ENCODE measurements at places on chromosomes 5 and 9.

DNA sequence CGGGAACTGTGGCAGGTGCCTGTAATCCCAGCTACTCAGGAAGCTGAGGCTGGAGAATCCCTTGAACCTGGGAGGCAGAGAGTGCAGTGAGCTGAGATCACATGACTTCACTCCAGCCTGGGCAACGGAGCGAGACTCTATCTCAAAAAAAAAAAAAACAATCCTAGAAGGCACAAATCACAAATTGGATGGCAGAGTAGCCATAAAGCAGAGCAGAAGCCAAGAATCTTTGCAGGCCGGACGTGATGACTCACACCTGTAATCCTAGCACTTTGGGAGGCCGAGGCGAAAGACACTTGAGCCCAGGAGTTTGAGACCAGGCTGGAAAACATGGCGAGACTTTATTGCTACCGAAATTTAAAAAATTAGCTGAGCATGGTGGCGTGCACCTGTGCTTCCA lies 9.2 kb upstream of the FUBP3 start:
- DNase-seq = no peak

GRCh38 chr5:174324680-174325079 lies 279.2 kb downstream of the NSG2 start:
- DNase-seq = no peak

DNA sequence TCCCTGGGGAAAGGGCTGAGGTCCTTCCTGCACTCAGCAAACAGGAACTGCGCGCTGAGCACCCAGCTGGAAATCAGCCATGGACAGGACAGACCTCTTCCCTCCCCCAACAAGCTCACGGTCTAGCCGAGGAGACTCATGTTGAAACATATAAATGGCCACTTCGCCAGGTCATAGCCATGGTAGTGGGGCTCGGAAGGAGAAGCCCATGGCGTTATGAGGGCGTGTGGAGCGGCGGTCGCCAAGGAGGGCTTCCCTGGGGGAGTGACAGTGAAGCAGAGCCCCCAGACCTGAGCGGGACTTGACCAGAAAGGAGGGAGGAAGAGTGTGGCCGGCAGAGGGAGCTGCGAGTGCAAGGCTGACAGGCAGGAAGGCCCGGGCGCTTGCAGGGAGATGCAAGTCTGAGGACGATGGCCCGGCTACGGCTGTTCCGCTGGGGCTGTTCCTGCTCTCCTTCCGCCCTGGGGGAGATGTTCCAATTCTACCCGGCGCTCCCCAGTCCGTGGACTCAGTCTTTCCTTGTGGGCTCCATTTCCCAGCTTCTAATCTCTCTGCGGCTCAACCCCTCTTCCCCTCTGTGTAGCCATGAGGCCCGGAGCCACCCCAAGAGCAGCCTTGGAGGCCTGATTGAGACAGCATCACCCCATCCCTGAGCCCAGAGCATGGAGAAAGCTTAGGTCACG lies 43.9 kb upstream of the PRRC2B start:
- peak; percentile 34 for DNase-seq

- no peak for DNase-seq
Measured at GRCh38 chr9:125682340-125682739, 24.7 kb downstream of the MAPKAP1 start.

GRCh38 chr9:20463823-20464222 lies 158.5 kb downstream of the MLLT3 start:
- DNase-seq = no peak

DNA sequence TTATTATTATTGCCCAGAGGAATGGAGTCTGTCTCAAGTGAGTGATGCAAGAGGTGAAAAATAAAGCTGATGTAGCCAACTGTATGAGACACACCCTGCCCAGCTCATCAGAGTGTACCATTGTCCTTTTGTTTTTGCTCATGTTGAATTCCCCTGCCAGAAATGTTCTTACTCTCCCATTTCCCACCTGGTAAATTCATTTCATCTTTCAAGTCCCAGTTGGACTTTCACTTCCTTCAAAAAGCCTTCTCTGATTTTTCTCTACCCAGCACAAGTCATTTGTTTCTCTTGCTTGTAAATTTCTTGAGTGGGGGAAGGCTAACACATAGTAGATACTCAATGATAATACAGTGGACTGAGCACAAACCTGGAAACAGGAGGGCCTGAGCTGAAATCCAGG lies 394.5 kb upstream of the ZNF462 start:
- no peak for DNase-seq

- DNase-seq = no peak
Measured at GRCh38 chr9:29830821-29831220, 2257.5 kb upstream of the C9orf72 start.

DNA sequence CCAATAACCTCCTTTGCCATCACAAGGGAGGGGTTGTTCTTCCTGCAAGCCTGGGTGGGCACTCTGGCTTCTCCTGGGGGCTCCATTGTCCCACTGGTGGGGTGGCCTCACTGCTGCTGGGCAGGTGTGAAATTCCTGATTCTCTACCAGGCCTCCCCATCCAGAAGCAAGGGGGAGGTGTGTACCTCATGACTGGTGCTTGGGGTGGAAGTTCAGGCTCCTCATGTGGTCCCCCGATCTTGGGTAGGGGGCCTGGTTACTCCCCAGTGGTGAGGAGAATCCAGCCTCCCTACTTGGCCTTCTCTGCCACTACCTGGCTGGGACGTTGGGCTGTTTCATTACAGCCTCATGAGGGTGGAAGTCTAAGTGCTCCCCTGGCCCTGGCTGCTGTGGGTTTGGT lies 433.9 kb downstream of the IRX2 start:
- no peak for DNase-seq

DNA sequence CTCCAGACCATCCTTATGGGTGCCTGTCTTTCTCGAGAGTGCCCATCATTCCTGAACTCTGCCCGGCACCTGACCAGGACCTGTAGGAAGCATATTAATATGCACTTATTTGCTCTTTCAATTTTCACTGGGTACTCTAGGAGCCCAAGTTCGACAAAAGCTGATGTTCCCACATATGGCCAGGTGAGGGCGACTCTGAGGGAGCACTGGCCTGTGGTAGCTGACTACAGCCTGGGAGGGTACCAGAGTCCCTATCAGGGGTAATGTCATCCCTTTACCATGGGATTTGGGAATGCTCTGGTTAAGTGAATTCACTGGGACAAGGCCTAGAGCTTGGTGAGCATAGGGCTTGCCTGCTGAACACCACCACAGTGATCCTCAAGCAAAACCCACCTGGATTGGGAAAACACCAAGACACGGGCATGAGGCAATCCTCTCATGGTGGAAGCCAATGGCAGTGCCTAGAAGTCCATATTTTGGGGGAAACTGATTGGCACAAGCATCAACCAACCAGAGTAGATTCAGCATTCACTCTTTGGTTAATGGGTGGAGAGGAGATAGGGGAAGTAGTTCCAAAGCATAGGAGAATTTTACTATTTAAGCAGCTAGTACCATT lies 112.2 kb downstream of the MTX3 start:
- no peak for DNase-seq

- no peak for DNase-seq
Measured at GRCh38 chr9:108396193-108396592, 459.6 kb downstream of the ACTL7B start.

- DNase-seq = no peak
Measured at GRCh38 chr5:76718880-76719279, 3.0 kb downstream of the F2R start.

DNA sequence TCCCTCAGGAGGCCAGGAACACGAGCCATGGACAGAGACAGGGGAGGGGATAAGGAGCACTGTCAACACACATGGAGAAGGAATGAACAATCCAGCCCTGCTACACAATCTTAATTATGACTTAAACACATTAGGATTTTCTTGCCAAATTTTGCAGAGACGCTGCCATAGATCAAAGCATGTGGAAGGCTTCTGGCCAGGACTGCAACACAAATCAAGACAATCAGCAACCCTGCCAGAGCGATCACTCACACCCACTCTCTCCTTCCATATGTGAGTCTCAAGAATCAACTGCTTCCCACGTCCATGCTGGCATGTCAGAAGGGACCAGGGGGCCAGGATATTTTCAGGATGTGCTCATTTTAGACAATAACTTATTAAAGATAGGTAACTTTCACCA lies 85.6 kb downstream of the ROR2 start:
- DNase-seq = no peak

GRCh38 chr9:93197670-93198069 lies 13.7 kb downstream of the WNK2 start:
- no peak for DNase-seq

DNA sequence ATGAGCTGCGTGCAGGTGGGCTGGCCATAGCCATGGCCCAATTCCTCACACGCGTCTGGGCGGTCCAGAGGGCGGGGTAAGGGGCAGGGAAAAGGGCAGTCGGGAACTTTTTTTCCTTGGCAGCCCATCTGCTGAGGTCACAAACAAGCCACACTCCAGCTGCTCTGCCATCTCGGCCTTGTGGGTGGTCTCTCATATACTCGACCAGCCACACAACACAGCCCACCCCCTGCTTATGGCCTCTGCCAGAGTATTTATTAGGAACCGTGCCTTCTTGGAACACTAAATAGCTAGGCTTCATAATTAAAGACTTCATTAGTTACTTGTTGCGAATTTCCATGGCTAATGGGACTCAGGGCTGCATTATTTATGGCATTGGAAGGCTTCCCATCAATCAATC lies 98.5 kb upstream of the LHFPL2 start:
- no peak for DNase-seq

- DNase-seq = no peak
Measured at GRCh38 chr5:85614489-85614888, 1003.3 kb upstream of the COX7C start.

DNA sequence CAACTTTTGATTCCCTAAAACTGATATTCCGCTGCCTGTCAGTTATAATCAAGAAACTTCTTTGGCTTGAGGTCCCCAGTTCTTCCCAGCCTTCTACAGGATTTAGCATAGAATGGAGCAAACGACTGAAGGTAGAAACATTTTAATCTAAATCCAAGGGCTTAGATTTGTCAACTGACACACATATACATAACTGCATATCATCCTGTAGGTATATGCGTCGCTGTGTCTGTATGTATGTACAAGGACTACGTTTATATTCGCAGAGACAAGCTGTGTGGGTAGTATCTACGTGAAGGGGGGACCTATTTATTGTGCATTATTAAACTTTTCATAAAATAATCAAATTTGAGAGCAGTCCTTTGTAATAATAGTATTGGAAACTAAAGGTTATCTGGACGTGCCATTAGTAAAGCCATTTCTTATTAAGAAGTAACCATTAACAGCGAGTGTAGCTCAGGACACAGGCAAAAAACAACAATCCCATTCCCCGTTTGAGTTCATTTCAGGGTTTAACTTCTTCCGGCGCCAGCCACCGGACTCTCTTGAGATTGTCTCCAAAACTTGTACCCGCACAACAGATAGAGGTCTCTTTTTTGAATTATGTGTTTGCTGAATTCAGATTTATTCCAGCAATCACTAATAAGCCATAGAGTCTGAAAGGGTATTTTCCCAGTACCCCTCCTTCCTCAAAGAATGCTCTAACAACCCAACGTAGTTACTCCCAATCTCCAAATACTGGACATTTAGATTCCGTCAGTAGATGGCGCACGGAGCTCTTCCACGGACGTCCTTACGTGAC lies 2.1 kb upstream of the MLLT3 start:
- no peak for DNase-seq

GRCh38 chr9:134024828-134025605 lies at the start of gene BRD3OS:
TSS of gene BRD3OS (plus strand) at chr9:134025481. CDS start at chr9:134026748, 1,267 bp downstream.
- DNase-seq = peak; percentile 96

DNA sequence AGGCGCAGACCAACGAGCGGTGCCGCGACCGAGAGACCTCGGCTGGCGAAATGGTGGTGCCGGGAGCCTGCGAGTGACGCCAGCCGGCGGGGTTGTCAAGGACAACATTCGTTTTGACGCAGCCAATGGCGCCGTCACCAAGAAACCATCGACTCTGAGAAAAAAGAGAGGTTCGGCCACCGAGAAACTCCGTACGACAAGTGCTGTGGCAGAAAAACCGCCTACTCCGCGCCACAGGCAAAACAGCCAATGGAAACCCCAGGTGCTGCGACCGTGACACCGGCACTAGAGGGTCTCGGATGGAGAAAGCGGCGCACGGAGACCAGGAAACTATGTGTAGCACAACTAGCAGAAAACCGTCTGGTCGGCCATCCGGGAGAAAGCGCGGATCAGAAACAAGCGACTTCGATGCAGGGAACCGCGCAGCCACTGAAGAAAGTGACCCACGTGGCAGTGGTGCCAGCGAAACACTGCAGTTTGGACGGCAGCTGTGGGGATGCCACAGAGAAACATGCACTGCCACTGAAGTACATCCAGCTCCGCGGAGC lies 88.8 kb downstream of the ANXA2R start:
- no peak for DNase-seq

DNA sequence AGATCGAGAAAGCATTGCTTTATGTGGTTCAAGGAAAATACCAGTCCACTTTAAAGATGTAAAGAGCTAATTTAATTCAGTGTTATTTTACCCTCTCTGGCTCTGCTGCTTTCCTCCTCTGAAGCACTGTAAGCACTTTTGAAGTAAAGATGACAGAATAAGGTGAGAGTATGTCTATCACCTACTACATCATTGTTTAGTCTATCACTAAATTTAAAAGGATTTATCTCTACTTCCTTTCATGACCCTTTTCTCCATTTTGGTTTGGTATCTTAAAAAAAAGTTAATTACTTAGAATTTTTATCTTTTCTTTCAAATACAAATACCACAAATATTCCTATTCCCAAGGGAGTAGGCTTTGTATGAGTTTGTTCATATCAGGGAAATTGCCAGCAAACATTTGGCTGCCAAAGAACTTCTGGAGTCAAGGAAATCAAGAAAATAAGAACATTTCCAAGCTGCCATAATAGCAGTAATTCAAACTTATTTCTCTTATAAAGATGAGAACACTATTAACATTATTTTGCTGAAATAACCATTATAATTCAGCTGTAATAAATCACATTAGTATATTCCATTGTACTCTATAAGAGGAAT lies 77.8 kb downstream of the SLC38A9 start:
- no peak for DNase-seq

GRCh38 chr9:6433410-6433809 lies 20.4 kb downstream of the UHRF2 start:
- DNase-seq = no peak

- no peak for DNase-seq
Measured at GRCh38 chr9:111854799-111855198, 41.8 kb upstream of the UGCG start.

DNA sequence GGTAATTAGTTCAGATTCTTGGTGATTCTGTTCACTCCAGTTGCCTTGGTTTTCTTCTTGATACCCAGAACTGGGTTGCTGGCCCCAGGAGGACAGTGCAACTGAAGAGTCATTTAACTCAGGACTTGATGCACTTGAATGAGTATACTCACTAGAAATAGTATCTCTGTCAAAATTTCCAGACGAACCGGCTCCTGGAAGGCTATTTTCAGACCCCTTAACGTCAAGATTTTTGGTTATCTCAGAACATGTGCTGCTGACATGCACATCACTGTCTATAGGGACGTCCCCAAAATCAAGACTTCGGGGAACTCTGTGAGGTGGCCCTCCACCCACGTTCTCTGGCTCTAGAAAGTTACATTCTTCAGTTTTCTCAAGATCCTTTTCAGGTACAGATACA lies 56.7 kb upstream of the PCA3 start:
- no peak for DNase-seq

DNA sequence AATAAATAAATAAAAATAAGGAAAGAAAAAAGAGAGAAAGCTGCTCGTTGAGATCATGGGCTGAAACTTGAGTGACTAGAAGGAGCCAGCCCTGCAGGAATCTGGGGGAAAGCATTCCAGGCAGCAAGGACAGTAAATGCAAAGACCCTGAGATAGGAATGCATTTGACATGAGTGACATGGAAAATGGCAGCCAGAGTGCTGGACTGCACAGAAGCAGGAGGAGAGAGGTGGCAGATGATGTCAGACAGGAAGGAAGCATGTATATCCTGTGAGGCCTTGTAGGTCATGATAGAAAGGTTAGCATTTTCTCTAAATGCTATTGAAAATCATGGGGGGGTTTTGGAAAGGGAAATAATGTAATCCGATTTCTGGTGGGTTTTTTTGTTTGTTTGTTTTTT lies 29.1 kb downstream of the ADRA1B start:
- DNase-seq = no peak
